ENCODE measurements at places on chromosomes 5 and 9. TPM values are rescaled to one million over a fixed set of nuclear protein-coding genes. Genes with fewer than 3 reads are reported as not detected.

TSSK1B gene
- 0.54 TPM for total RNA-seq

LCN10 gene
- not detected for total RNA-seq

ZNF367 gene
- total RNA-seq, result 39.5 TPM

TRMO gene
- total RNA-seq, result 11.2 TPM

PCDHA6 gene
- total RNA-seq, result 29.8 TPM

MCC gene
- 46.1 TPM for total RNA-seq

FBP2 gene
- not detected for total RNA-seq

IFNK gene
- not detected for total RNA-seq

PCDHA2 gene
- total RNA-seq, result 20.9 TPM

ZNF79 gene
- 10.0 TPM for total RNA-seq

ORM1 gene
- not detected for total RNA-seq

SEMA4D gene
- 192 TPM for total RNA-seq

PCDH12 gene
- 1.7 TPM for total RNA-seq

HSPB3 gene
- not detected for total RNA-seq

RAB3C gene
- 36.2 TPM for total RNA-seq

IL3 gene
- total RNA-seq, result not detected

GGTA1 gene
- not detected for total RNA-seq

STOM gene
- total RNA-seq, result 2.0 TPM

LURAP1L gene
- 25.6 TPM for total RNA-seq

IL13 gene
- total RNA-seq, result not detected

C1QTNF3 gene
- total RNA-seq, result 9.0 TPM

COL27A1 gene
- 3.9 TPM for total RNA-seq

IDNK gene
- 2.8 TPM for total RNA-seq

MYOZ3 gene
- 0.64 TPM for total RNA-seq

PCDHGA3 gene
- total RNA-seq, result 10.4 TPM

COL15A1 gene
- total RNA-seq, result not detected

LRRC26 gene
- 0.98 TPM for total RNA-seq

WNT8A gene
- not detected for total RNA-seq

OR1J2 gene
- total RNA-seq, result not detected

ENTPD2 gene
- total RNA-seq, result 0.69 TPM

DAPK1 gene
- 384 TPM for total RNA-seq

MLLT3 gene
- total RNA-seq, result 11.7 TPM

PKD2L2 gene
- total RNA-seq, result not detected

TSLP gene
- not detected for total RNA-seq

XRCC4 gene
- 5.9 TPM for total RNA-seq

FOXD4L3 gene
- total RNA-seq, result 0.27 TPM

ARHGEF37 gene
- total RNA-seq, result 1.0 TPM

SLC6A7 gene
- not detected for total RNA-seq
